AML-193 (cell line): ENCODE measurements at places on chromosomes 3 and 15.

GRCh38 chr3:153443961-153444360 lies 281.9 kb downstream of the RAP2B start:
- no peak for DNase-seq

GRCh38 chr15:98518823-98519561 lies 129.3 kb upstream of the IGF1R start:
- DNase-seq = peak; percentile 56

DNA sequence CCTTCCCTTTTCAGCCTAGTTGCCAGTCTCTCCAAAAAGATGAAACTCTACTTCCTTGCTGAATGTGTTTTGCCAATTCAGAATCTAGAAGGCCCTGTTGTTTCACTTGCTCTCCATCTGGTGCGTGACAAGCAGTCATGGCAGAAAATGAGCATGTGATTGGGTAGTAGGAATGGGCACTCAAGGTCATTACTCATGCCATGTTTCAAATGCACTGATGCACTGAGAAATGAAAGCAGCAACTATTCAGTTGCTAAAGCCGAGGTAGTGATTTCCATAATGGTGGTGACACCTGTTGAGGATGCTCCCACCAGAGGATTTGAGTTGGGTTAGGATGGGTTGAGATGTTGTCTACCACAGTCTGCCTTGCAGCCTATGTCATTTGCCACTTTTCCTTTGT lies 12.7 kb downstream of the ZBTB38 start:
- DNase-seq = no peak

GRCh38 chr3:135895106-135895733 lies 70.3 kb upstream of the PPP2R3A start:
- DNase-seq = peak; percentile 64

- DNase-seq = no peak
Observed at GRCh38 chr3:13206799-13207577, 133.8 kb upstream of the IQSEC1 start.
